ENCODE measurements at places on chromosomes 4 and X.
A peak's percentile ranks its signal among the peaks of the same experiment; 100 is the strongest.

DNA sequence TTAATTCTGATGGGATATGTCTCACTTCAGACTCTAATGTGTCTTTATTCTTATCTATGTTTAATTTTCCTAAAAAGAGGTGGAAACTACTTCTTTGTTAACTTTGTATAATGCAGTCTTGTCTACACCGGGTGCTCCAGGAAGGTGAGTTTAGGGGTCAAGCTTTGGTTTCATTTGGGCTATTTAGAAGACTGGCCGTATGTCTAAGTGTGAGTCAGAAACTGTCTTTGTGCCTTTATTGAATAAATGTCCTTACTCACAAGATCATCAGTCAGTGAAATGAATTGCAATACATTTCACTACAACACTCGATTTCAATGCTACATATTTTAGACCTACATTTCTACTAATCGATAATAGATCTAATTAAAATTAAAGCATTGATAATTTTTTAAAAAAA lies 56.2 kb downstream of the PROM1 start:
- DNase-seq = no peak

- no peak for DNase-seq
Measured at GRCh38 chr4:78476108-78476704, 75.4 kb upstream of the ANXA3 start.

- no peak for DNase-seq
Measured at GRCh38 chrX:74514384-74514783, 93.1 kb downstream of the SLC16A2 start.

GRCh38 chrX:129631849-129632248 lies 22.9 kb downstream of the APLN start:
- no peak for DNase-seq

DNA sequence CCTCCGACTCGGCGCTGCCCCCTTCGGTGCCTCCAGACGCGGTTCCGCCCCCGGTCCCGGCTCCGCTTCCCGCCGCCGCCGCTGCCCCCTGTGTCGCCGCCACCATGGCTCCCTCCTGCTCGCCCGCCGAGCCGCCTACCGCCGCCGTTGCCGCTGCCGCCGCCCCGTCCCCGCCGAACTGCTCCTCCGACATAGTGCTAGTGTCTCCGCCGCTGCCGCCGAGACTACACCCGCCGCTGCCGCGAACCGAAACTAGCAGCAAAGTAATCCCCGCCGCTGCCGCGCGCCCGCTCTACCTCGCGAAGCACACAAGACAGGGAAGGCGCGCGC lies 340 bp downstream of the HNRNPD start:
- no peak for DNase-seq

GRCh38 chr4:186699881-186700397 lies 23.7 kb downstream of the FAT1 start:
- DNase-seq = no peak

DNA sequence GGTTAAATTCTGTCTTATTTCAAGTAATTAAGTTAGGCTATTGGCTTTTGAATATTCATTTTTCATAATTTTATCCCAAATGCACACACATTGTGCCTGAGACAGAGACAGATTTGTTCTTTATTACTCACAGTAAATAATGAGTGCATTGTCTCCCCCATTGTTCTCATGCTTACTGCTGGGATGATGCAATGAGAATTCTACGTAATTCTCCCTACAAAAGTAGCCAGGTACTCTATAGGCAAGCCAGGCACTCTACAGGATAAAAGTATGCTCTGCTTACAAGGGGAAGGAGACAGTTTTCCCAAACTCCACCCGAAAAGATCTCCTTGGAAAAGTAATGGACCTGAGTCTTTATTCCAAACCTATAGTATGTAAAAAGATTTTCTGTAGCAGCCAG lies 1890.7 kb upstream of the PCDH10 start:
- no peak for DNase-seq

GRCh38 chrX:39821709-39822095 lies 276.1 kb downstream of the BCOR start:
- DNase-seq = no peak

GRCh38 chr4:78131403-78131802 lies 74.3 kb downstream of the FRAS1 start:
- DNase-seq = no peak

- DNase-seq = no peak
Measured at GRCh38 chrX:120781403-120781802, 94.3 kb downstream of the CT47B1 start.

DNA sequence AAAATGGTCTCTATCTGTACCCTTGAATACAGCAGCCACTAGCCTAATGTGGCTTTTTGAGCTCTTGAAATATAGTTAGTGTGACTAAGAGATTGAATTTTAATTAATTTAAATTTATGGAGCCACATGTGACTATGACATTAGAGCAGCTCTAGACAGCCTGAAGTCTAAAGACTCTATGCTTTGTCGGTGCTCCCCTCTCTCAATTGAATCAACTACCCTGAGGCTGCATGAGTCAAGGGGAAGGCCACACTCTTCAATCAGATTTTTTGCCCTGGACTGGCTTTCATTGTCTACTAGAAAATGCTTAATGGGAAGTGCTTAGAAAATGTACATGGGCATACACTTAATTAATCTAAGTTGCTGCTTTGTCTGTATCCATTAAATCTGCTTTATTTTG lies 11.7 kb downstream of the TLR7 start:
- no peak for DNase-seq

DNA sequence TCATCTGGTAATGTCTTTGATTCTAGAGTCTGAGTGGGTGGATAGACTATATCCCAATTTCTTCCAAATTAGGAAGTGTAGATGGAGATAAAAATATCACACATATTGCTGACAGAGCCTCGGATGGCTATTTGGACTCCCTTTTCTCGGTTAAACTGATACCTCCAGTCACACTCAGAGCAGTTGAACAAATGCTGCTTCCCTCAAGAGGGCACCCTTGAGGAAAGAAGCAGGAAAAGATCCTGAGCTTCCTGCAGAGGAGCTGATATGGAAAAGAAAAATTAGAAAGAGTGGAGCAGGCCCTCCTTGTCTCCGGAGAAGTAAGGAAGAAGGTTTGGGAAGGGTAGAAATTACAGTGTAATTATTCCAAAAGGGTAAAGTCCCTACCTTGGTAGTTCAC lies 96.2 kb upstream of the CCSER1 start:
- peak; percentile 36 for DNase-seq

DNA sequence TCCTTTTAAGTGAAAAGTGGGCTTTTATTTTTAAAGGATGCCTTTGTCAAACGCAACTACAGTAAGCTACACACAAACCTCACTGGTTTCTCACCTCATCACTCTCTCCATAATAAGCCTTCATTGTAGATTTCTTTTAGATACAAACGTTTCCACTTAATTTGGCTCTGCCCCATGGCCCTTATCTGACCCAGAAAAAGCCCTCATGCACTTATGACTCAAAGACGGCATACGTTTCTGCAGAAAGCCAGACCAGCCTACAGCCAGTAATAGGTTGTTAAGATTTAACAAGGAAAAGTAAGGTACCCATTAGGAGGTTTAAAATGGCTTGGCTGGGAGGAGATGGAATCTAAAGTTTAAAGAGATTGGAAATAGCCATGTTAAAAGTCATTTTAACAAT lies 914.6 kb upstream of the INTU start:
- no peak for DNase-seq

Measured in NCI-H526 treated with DMSO at 0.1 percent for 48 hours (cell line).